Fibroblast of lung (primary cell): ENCODE measurements at places on chromosomes 4 and X. TPM values are rescaled to one million over a fixed set of nuclear protein-coding genes. Genes with fewer than 3 reads are reported as not detected.

The TBC1D25 gene
- 3.9 and 5.1 TPM in 2 replicates for total RNA-seq

DNA sequence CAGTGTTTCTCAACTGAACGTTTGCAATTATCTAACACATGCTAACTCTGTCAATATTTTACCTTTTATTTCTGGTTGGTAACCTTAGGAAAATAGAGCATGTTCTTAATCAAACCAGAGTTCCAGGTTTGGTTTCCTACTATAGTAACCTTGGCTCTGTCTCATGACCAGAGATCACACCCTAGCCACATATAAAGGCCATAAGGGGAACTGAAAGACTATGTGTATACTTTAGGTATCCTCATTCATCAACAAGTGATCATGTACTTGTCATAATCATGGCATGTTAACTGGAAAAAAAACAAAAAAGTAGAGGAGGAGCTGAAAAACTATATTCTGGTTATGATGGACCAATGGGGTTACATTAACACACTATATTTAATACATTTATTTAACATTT lies 302.4 kb downstream of the TEX13A start:
- no peaks in the 10 kb centered on the region for H3K36me3 ChIP-seq
- H3K27me3 ChIP-seq = no peaks in the 10 kb centered on the region
- H3K4me1 ChIP-seq = no peaks in the 10 kb centered on the region
- no peak for DNase-seq

GRCh38 chr4:57424232-57424897 lies 314.2 kb upstream of the IGFBP7 start:
- no peaks in the 10 kb centered on the region for H3K27me3 ChIP-seq
- H3K4me3 ChIP-seq = no peak overlapping the region
- DNase-seq = peak; percentile 97
- H3K4me1 ChIP-seq = no peaks in the 10 kb centered on the region
- no peaks in the 10 kb centered on the region for H3K36me3 ChIP-seq

DNA sequence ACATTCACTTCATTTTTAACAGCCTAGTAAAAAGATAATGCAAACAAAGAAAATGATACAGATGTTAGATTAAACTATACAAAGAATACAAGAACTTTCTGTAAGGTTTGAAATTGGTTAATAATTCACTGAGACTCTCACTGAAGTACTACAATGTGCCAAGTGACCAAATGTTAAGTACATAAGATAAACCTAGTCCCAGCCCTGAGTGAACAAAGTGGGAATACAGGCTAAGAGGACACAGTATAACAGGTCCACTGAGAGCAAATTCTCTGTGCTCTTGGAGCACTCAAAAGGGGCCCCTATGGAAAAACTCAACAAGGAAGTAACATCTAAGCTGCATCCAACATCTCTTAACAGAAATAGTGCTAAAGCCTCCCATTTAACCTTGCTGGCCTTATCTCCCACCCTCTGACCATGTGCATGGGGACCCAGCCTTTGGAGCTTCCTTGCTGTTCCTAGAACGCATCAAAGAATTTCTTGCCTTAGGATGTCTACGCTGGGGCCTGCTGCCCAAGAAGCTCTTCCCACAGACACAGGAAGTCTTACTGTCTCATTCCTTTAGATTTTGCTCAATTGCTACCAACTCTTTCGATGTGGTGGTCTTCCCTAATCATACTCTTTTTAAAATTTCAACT lies 113.4 kb downstream of the ZAR1 start:
- no peak overlapping the region for H3K27ac ChIP-seq
- H3K4me3 ChIP-seq = no peak overlapping the region
- H3K4me1 ChIP-seq = no peaks in the 10 kb centered on the region
- no peak for DNase-seq
- H3K27me3 ChIP-seq = no peaks in the 10 kb centered on the region

The LONRF3 gene
- 0.33 and 0.51 TPM in 2 replicates for total RNA-seq

The INTS12 gene
- 19.0 and 24.9 TPM in 2 replicates for total RNA-seq

- H3K4me3 ChIP-seq = no peak overlapping the region
- peak; percentile 20 for DNase-seq
- no peaks in the 10 kb centered on the region for H3K36me3 ChIP-seq
- H3K4me1 ChIP-seq = no peaks in the 10 kb centered on the region
- H3K27me3 ChIP-seq = no peaks in the 10 kb centered on the region
These were observed 15.8 kb upstream of the ACE2 start for GRCh38 chrX:15616531-15616930.

DNA sequence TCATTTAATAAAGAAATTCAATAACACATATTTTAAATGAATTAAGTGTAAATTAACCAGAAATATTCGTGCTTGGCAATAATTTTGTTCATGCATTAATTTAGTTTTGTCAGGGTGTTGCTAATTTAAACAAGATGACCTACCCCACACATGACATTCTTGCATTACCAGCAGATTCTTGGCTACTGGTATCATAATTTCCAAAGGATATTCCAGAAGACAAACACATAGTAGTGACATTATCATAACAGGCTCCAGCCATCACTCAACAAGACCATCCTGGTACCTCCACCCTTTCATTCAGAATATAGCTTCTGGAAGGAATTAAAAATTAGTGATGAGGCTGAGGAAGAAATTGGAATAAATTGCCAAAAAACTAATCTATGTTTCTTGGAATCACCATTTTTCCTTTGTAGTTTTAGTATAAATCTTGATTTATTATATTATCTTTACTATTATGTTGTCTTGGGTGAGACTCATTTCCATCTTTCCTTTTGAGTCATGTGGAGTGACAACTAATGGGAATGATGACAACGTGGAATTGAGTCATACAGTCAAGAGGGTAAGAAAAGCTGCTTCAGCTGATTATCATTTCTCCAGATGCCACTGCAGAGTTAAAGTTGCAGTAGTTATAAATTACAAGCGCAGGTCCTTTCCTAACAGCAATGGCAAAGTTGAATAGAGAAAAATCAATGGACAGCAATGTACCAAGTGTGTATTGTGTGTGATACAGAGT lies 30.9 kb upstream of the HHIP start:
- no peak overlapping the region for H3K4me3 ChIP-seq
- H3K27ac ChIP-seq = no peak overlapping the region
- no peaks in the 10 kb centered on the region for H3K27me3 ChIP-seq

The PDE5A gene
- 383 and 832 TPM in 2 replicates for total RNA-seq

DNA sequence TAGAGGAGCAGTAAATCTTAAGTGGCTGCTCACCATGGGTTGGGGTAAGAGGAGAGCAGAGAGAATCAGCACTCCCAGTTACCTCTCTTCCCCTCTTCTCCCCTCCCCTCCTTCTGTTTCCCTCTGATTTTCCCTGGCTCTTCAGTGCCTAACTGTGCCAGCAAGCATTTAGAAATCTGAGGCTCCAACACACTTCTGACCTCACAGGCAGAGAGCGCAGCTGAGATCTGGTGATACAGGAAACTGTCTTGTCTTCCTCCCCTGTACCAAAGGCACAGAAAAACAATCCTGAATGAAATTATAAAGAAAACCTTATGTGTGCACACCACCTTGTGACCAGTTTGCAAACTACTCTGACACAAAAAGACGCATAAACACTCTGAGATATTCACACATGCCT lies 82.4 kb upstream of the SMIM10 start:
- H3K27ac ChIP-seq = no peak overlapping the region
- H3K4me3 ChIP-seq = no peak overlapping the region
- no peaks in the 10 kb centered on the region for H3K36me3 ChIP-seq

DNA sequence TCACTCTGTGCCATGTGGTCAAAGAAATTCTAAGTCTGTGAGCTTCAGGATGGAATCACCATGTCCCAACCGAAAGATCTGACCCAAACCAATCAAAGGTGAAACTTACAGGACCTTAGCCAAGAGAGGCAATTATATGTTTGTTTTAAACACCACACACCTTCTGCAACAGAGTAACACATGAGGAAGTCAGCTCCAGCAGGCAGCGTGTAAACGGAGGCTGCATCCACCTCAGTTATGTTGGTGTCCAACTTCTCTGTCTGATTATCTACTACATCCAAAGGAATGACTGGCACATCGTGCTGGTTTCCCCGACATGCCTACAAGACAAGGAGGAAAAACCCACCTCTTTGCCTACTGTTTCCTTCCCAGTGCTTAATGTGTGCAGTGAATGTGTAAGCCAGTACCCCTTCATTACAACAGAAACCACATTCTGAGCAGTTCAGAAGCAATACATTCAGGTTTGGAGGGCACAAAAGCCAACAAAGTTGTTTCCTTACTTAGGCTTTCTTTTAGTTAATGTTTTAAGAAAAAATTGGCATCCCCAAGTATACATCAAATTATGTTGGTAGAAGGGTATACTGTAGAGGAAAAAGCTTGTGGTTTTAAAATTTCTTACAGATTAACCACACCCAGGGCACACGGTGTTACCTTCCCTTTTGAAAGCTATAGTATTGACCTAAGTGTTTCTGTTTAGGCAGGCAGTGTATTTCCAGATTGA lies 12.4 kb downstream of the CASP6 start:
- H3K4me3 ChIP-seq = no peak overlapping the region
- no peak overlapping the region for H3K27ac ChIP-seq
- no peak for DNase-seq
- H3K4me1 ChIP-seq = no peaks in the 10 kb centered on the region
- H3K27me3 ChIP-seq = no peaks in the 10 kb centered on the region

DNA sequence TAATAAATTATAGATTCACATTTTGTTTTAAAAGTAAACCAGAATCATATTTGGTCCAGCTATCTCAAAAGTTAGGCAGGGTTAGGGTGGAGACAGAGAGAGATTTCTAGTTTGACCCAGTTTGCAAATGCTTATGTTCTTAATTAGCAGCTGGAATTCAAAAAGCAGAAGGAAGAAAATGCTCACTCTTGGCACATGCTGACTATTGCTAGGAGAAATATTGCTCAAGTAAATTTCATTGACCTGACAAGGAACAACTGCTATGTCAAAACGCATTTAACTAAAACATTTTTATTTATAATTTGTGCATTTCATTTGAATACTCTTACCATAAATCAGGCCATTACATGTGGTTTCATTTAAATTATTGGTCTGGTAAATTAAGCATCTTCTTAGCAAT lies 131.8 kb downstream of the GLRA3 start:
- no peaks in the 10 kb centered on the region for H3K27me3 ChIP-seq
- no peaks in the 10 kb centered on the region for H3K36me3 ChIP-seq
- peak; percentile 47 for DNase-seq
- no peak overlapping the region for H3K4me3 ChIP-seq
- no peak overlapping the region for H3K27ac ChIP-seq

- H3K36me3 ChIP-seq = no peaks in the 10 kb centered on the region
- H3K27me3 ChIP-seq = peaks cover 42% of the 10 kb centered on the region
- no peaks in the 10 kb centered on the region for H3K4me1 ChIP-seq
- no peak for DNase-seq
These were observed 28.9 kb downstream of the CPLX1 start for GRCh38 chr4:797066-797465.

The CACNA1F gene
- total RNA-seq = 0.17 and 0.26 TPM in 2 replicates

The TEX13B gene
- not detected in 2 replicates for total RNA-seq

- peak; percentile 36 for DNase-seq
- H3K27ac ChIP-seq = no peak overlapping the region
- no peak overlapping the region for H3K4me3 ChIP-seq
- no peaks in the 10 kb centered on the region for H3K36me3 ChIP-seq
- H3K27me3 ChIP-seq = no peaks in the 10 kb centered on the region
- H3K4me1 ChIP-seq = no peaks in the 10 kb centered on the region
These were observed 86.2 kb upstream of the PCDH10 start for GRCh38 chr4:133062851-133063250.

The ASB12 gene
- not detected in 2 replicates for total RNA-seq

DNA sequence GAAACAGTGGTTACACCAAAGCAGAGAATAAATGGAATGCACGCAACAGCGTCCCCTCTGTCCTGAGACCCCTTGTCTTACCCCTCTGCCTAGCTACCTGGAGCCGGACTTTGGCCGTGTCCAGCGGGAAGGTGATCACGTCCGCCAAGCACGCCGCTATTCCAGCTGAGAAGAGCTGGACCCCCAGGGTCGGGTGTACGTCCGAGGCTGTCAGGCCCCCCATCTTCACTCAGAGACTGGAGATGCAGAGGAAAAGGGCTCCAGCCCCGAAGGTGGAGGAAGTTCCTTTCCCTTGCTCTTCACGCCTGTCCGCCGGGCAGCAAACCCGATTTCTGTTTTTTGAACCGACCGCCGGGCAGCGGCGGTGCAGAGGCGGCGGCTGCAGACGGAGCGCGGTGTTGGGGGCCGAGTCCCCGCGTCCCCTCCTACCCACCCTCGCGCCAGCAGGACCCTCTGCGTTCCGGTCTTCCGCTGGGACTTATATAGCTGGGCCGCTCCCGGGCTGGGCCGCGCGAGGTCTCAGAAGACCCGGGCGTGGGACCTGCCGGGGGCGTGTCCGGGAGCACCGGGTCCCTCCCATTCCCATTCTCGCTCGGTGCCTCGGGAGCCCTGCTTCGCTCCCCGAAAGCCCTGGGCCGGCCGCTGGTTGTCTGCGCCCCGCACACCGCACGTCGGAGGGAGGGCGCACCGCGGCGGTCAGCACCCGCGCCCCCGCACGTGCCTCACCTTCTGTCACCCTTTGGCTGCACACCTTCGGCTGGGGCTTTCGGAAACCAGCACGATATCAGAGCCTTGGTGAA lies at the start of gene UCP1:
UCP1 (minus strand) TSS at position 455 of the 800 bp plus-strand sequence; CDS start at position 223, 232 bp downstream.
- no peak within 1 kb of the TSS for H3K27ac ChIP-seq
- DNase-seq = peak; percentile 16
- H3K27me3 ChIP-seq = peaks cover 49% of the 10 kb centered on the region
- peak within 1 kb of the TSS; percentile 51 for H3K4me3 ChIP-seq
- no peaks in the 10 kb centered on the region for H3K36me3 ChIP-seq
- no peaks in the 10 kb centered on the region for H3K4me1 ChIP-seq

The CTPS2 gene
- total RNA-seq = 9.9 and 10.0 TPM in 2 replicates

The GPR34 gene
- not detected in 2 replicates for total RNA-seq

DNA sequence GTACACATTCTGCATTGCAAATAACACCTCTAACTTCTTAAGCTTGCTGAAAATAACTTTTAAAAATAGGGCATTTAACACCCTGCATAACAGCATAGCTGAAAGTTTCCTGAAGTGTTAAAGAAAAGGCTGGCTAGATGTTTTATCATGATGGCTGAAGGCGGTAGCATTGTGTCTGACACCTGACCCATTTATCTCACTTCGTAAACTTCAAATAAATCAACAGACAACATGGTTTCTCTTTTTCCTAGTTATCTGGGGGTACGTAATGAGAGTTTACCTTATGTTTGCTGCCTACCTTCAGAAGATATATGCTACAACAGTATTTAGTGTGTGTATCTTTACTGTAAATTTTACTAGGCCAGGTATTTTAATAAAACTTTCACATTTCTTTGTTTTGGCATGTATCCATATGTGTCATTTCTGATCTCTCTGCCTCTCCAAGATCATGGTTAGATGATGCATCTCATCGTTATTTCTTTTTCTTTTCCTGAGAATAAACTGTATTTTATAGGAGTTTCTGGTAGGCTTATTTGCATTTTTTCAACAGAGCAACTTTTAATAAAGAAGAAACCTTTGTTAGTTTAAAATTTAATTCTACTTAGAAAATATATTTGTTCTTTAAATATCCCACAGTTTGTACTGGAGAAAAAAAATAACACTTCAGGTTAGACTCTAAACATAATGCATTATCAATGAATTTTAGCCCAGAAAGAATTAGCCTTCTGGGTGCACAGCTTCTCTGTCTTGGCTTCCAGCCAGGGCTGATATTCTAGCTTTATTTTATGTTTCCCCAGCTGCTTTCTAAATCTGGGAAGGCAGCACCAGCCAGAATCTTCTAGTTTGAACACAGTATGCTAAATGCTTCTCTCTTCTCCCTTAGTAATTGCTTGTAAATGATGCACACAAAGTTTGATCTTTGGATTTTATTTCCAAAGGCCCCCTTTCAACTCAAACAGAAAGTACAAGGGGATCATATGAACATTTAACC lies 2.9 kb downstream of the NDST4 start:
- H3K27ac ChIP-seq = no peak overlapping the region
- no peaks in the 10 kb centered on the region for H3K27me3 ChIP-seq
- no peaks in the 10 kb centered on the region for H3K4me1 ChIP-seq
- no peaks in the 10 kb centered on the region for H3K36me3 ChIP-seq
